ENCODE measurements at places on chromosomes 12 and 14. TPM values are rescaled to one million over a fixed set of nuclear protein-coding genes. Genes with fewer than 3 reads are reported as not detected.

GRCh38 chr14:28121512-28122297 is 644.9 kb upstream of the FOXG1 start:
- H3K4me1 ChIP-seq, result no peaks in the 10 kb centered on the region
- H3K27me3 ChIP-seq, result no peaks in the 10 kb centered on the region
- no peak overlapping the region for H3K27ac ChIP-seq
- no peak for DNase-seq
- H3K4me3 ChIP-seq, result no peak overlapping the region

- no peaks in the 10 kb centered on the region for H3K4me1 ChIP-seq
- no peaks in the 10 kb centered on the region for H3K36me3 ChIP-seq
- H3K4me3 ChIP-seq, result no peak overlapping the region
- H3K27ac ChIP-seq, result no peak overlapping the region
- no peaks in the 10 kb centered on the region for H3K27me3 ChIP-seq
- no peak for DNase-seq
Measured at GRCh38 chr14:61769893-61770292, 7.7 kb downstream of the SNAPC1 start.

DNA sequence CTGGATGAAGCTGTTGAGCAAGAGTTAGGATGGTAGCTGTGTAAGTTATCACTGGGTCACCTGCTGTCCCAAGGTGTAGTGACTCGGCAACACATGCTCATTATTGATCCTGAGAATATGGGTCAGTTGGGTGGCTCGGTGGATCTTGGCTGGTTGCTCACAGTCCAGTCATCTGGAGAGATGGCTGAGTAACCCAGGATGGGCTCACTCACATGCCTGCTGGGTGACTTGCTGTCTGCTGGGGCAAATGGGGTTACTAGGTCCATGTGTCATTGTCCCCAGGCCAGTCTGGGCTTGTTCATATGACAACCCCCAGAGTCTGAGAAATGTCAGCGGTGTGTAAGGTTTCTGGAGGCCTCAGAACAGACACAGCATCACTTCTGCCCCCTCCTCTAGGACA is 69.5 kb downstream of the SLC15A4 start:
- no peaks in the 10 kb centered on the region for H3K36me3 ChIP-seq
- no peak overlapping the region for H3K27ac ChIP-seq
- H3K4me1 ChIP-seq, result no peaks in the 10 kb centered on the region

- peaks cover 35% of the 10 kb centered on the region for H3K27me3 ChIP-seq
- peak overlapping the region; percentile 29 for H3K4me3 ChIP-seq
- peaks cover 6% of the 10 kb centered on the region for H3K4me1 ChIP-seq
- peak overlapping the region; percentile 85 for H3K27ac ChIP-seq
Measured at GRCh38 chr12:54009171-54010052, 627 bp downstream of the HOXC8 start.

DNA sequence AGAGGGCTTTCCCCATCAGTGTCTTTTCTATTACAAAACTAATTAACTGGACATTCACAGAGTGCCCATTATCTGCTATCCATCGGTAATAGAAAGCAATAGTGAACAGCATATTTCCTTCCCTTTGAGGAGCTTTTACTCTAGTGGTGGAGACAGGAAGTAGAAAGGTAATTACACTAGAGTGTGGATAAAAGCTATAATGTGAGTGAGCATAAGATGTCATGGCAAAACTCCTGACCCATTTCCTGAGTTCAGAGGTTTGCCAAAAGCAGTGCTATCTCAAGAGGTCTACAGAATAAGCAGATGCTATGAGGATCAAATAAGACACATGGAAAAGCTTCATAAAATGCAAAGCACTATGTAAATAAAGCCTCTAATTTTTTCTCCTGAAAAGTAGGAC is 24.0 kb downstream of the TIMELESS start:
- H3K4me1 ChIP-seq, result no peaks in the 10 kb centered on the region
- no peak for DNase-seq
- H3K36me3 ChIP-seq, result no peaks in the 10 kb centered on the region
- no peak overlapping the region for H3K4me3 ChIP-seq
- H3K27ac ChIP-seq, result no peak overlapping the region

DNA sequence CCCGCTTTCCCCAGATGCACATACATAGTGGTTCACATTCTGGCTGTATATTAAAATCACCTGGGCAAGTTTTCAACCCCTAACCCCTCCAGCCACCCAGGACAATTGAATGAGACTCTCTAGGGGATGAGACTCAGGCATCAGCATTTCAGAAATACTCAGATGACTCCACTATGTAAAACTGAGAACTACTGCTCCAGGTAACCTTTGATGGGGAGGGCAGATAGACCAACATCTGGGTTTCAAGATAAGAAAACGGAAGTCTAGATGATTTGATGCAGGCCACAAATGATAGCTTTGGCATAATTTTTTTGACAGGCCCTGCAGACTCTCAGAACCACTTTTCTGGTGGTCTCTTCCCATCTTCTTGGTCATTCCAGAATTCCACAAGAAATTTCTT is 341.1 kb downstream of the EMP1 start:
- H3K27me3 ChIP-seq, result no peaks in the 10 kb centered on the region
- H3K36me3 ChIP-seq, result no peaks in the 10 kb centered on the region
- no peak overlapping the region for H3K27ac ChIP-seq
- no peak for DNase-seq
- H3K4me3 ChIP-seq, result no peak overlapping the region
- no peaks in the 10 kb centered on the region for H3K4me1 ChIP-seq

DNA sequence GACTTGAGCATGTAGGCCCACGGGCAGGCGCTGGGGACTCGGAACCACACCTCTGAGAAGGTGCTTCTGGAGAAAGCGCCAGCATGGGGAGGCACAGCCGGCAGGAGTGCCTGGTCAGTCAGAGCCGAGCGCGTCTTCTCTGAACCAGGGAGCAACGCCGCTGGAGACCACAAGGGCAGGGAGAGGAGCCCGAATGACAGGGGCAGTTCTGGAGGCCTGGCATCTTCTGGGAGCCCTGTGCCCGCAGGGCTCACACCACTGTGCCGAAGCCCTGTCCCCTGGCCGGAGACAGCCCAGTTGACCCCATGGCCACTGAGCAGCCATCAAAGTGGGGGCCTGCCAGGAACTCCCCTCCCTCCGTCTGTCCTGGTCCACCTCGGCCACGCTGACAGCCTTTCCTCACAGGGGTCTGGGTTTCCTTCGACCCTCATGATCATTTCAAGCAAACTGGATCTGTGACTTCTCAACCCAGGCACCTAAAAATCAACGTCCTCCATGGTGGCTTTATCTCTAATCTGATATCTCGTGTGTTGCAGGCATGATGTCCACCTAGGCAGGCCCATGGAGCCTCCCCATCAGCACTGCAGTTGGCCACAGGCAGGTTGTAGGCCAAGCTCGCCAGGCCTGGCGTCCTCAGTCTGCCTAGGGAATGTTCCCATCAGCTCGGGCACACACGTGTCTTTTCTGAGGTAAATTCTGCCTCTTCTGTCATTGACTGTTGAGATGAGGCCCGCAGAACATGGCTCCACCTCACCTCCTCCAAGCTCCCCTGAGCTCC is 299.3 kb upstream of the RTL1 start:
- H3K27me3 ChIP-seq, result no peaks in the 10 kb centered on the region
- DNase-seq, result no peak
- no peak overlapping the region for H3K27ac ChIP-seq
- H3K4me1 ChIP-seq, result no peaks in the 10 kb centered on the region
- H3K4me3 ChIP-seq, result no peak overlapping the region

DNA sequence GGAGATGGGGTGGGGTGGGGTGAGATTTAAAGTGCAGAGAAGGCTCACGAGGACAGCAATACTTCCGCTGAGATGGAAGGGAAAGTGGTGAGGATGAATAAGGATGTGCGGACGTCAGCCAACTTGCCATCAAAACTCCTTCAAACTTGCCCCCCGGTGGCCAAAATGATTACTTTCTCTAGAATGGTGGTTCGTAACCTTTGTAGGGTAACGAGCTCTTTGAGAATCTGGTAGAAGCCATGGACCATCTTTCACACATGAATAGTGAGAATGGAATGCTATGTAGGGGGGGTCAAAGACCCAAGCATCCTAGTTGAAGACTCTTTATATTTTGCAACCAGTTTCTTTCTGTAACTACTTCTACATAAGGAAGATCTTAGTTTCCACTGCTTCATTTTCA is 245.9 kb upstream of the DDHD1 start:
- H3K4me1 ChIP-seq, result no peaks in the 10 kb centered on the region
- DNase-seq, result no peak
- no peak overlapping the region for H3K27ac ChIP-seq
- no peaks in the 10 kb centered on the region for H3K27me3 ChIP-seq
- H3K4me3 ChIP-seq, result no peak overlapping the region

DNA sequence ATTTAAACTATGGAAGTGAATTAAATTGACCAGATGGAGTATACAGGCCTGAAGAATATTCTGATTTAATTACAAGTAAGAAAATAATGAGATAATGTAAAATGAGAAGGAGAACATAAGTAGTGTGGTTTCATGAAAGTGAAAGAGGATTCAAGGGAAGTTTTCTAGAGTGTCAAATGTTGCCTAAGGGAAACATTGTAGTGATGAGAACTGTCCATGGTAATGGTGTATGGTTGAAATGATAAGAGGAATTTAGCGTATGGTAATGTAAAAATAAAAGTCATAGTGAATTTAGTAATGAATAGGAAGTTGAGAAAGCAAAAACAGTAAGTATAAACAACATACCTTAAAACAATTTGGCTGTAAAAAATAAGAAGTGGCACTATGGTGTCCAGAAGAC is 1954.6 kb upstream of the FLRT2 start:
- DNase-seq, result no peak
- no peaks in the 10 kb centered on the region for H3K4me1 ChIP-seq
- no peak overlapping the region for H3K27ac ChIP-seq
- no peaks in the 10 kb centered on the region for H3K36me3 ChIP-seq
- no peaks in the 10 kb centered on the region for H3K27me3 ChIP-seq

GRCh38 chr14:76779221-76780057 is 18.2 kb downstream of the VASH1 start:
- H3K4me3 ChIP-seq, result no peak overlapping the region
- no peaks in the 10 kb centered on the region for H3K27me3 ChIP-seq
- H3K36me3 ChIP-seq, result no peaks in the 10 kb centered on the region
- no peak for DNase-seq
- no peak overlapping the region for H3K27ac ChIP-seq
- peaks cover 23% of the 10 kb centered on the region for H3K4me1 ChIP-seq

- DNase-seq, result no peak
- no peaks in the 10 kb centered on the region for H3K4me1 ChIP-seq
- H3K36me3 ChIP-seq, result no peaks in the 10 kb centered on the region
- no peaks in the 10 kb centered on the region for H3K27me3 ChIP-seq
- H3K27ac ChIP-seq, result no peak overlapping the region
- H3K4me3 ChIP-seq, result no peak overlapping the region
Measured at GRCh38 chr12:29589286-29589820, 91.9 kb upstream of the OVCH1 start.

GRCh38 chr12:80860206-80860605 is 77.5 kb downstream of the LIN7A start:
- DNase-seq, result no peak
- no peaks in the 10 kb centered on the region for H3K27me3 ChIP-seq
- H3K4me1 ChIP-seq, result no peaks in the 10 kb centered on the region
- H3K27ac ChIP-seq, result no peak overlapping the region

- no peak for DNase-seq
- no peaks in the 10 kb centered on the region for H3K36me3 ChIP-seq
- H3K27ac ChIP-seq, result no peak overlapping the region
- no peaks in the 10 kb centered on the region for H3K27me3 ChIP-seq
- no peak overlapping the region for H3K4me3 ChIP-seq
- H3K4me1 ChIP-seq, result no peaks in the 10 kb centered on the region
Measured at GRCh38 chr12:46499901-46500300, 127.3 kb upstream of the SLC38A2 start.

DNA sequence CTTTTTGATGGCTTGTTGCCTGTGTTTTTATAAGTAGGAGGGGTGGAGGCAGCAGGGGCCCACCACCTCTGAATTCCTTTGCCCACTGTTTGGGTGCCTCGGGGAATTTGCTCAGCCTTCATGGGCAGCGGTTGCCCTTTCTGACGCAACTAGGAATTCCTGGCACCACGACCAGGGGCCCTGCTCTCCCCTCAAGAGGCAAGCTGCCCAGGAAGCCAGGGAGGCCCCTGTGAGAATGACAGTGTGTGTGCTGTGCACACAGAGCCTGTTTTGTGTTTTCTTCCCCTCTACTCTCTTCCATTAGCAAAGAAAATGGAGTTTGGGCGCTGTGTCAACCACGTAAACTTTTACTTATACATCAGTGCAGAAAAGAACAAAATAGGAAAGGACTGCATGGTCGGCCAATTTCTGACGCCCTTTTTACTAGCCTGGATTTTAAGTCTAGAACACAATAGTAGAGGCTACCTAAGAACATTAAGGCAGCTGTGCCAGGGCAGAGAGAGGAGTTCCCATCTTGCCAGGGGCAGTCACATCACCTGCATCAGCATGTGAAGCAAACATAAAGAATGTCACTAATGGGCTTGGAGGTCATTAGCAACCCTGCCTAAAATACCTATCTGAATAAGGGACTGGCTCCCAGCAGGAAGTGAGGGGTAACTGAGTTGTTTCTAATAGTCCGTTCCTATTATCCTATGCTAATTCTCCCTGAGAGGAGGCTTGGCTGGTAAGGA is 17.9 kb upstream of the PTGR2 start:
- H3K4me1 ChIP-seq, result no peaks in the 10 kb centered on the region
- no peak overlapping the region for H3K27ac ChIP-seq
- no peak overlapping the region for H3K4me3 ChIP-seq
- H3K36me3 ChIP-seq, result no peaks in the 10 kb centered on the region
- H3K27me3 ChIP-seq, result no peaks in the 10 kb centered on the region
- no peak for DNase-seq

GRCh38 chr12:58640314-58640713 is 280.0 kb downstream of the LRIG3 start:
- H3K4me1 ChIP-seq, result no peaks in the 10 kb centered on the region
- no peak overlapping the region for H3K4me3 ChIP-seq
- H3K27me3 ChIP-seq, result no peaks in the 10 kb centered on the region
- no peak overlapping the region for H3K27ac ChIP-seq

DNA sequence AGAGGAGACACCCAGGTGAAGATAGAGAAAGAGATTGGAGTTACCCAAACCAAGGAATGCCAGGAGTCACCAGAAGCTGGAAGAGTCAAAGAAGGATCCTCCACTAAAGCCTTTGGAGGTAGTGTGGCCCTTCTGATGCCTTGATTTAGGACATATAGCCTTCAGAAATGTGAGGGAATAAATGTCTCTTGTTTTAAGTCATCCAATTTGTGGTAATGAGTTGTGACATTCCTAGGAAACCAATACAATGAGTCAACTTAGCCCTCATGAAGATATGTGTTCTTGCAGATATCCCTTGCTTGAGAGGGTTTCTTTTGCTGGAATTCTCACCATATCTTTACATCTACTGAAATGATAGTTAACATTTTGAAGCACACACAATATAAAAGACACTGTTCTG is 58.8 kb downstream of the CCER1 start:
- no peaks in the 10 kb centered on the region for H3K4me1 ChIP-seq
- DNase-seq, result no peak
- H3K36me3 ChIP-seq, result no peaks in the 10 kb centered on the region

The B4GALNT3 gene
- 9.1 TPM for total RNA-seq

The CISTR gene
- not detected for total RNA-seq

The TC2N gene
- total RNA-seq, result 52.8 TPM

The CACNA1C gene
- total RNA-seq, result 42.1 TPM

The C14orf180 gene
- total RNA-seq, result not detected

The AKAP3 gene
- total RNA-seq, result 0.67 TPM

The TAS2R20 gene
- 5.2 TPM for total RNA-seq

The GLTP gene
- total RNA-seq, result 27.2 TPM

The ANKRD33 gene
- not detected for total RNA-seq

The BEGAIN gene
- not detected for total RNA-seq

The VWF gene
- total RNA-seq, result 21.5 TPM

The WDHD1 gene
- 0.80 TPM for total RNA-seq

The PTPRO gene
- 4.1 TPM for total RNA-seq

The KLHL33 gene
- total RNA-seq, result not detected
